ENCODE measurements at places on chromosomes 13 and 19.

- no peak for DNase-seq
Measured at GRCh38 chr19:11659612-11660011, 62.3 kb downstream of the ZNF627 start.

DNA sequence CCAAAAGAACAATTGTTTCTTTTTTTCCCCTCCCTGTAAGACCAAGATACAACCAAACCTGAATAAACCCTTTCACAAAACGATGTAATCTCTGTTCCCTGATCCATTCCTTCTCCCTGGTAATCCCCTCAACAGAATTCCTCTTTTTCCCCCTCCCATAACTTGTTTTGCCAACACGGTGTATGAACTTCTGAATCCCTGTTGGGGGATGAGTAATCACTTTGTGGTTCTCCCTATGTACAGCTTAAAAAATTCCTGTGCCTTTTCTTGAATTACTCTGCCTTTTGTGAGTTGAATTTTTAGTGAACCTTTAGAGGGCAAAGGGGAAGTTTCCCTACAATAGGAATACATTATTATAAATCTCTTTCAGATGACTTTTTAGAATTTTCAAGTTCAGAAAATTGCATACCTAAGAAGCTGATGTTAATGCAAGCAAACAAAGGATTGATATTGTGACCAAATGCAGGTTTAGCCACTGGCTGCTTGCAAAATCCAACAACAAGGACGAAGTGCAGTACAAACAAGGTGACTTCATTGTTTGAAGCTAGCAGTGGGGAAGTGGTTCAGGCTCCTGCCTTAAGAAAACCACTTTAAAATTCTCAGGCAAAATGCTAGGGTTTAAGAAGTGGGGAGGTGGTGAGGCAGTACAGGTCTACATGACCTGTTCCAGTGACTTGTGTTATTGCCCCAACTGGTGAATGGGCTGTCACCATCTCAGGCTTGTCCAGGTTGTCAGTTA lies 15.0 kb upstream of the EPSTI1 start:
- no peak for DNase-seq

DNA sequence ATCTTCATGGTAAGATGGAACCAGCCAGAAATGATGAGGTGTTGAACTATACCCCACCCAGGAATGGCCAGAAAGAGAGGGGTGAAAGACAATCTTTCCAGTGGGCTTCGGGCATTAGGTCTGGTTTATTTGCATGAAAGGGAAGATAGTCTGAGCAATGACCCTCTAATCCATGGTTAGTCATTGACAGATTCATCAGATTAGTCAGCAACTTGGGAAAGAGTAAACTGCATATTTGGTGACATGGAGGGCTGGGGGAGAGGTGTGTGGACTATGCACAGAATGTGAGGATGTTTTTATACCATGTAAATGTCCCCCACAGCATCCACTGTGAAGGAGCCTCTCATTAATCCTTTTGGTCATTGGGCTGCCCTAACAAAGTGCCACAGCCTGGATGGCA lies 30.1 kb upstream of the USP12 start:
- DNase-seq: no peak

- no peak for DNase-seq
Measured at GRCh38 chr13:75724752-75725517, 88.8 kb downstream of the LMO7 start.

GRCh38 chr19:10713317-10713716 lies 4.6 kb upstream of the DNM2 start:
- DNase-seq: no peak

DNA sequence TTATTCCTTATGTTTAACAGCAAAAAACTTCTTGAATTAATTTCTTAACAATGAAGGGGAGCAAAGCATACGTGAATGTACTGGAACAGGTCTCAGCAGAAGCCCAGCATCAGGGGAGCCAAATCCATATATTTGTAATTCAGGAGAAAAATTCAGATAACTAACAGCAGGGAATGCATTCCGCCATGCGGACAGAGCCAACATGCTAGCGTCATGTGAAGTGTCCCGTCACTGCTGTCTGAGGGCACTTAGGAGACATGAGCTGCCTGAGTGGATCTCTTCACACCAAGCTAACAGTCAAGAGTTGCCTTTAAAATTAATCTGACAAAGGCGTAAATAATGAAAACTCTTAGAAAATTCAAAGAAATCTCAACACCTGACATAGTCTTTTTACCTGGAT lies 6.4 kb downstream of the AMER2 start:
- DNase-seq: no peak

DNA sequence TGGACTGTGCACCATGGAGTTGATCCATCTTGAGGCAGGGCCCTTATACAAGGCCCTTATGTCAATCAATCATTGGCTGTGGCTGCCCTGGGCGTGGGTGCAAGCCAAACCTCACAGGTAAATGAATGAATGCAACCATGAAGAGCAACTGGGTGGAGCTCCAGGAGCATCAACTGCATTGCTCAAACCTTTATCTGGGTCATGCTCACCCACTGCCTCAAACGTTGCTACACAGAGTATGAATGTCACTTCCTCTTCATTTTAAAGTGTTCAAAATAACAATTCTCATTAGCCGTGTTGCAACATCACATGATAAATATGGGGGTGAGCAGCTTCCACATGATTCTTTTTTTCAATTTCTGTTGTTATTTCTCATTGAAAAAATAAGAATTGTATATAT lies 6.4 kb upstream of the ZNF333 start:
- no peak for DNase-seq
